ENCODE measurements at places on chromosomes 5 and 9. TPM values are rescaled to one million over a fixed set of nuclear protein-coding genes. Genes with fewer than 3 reads are reported as not detected.

DNA sequence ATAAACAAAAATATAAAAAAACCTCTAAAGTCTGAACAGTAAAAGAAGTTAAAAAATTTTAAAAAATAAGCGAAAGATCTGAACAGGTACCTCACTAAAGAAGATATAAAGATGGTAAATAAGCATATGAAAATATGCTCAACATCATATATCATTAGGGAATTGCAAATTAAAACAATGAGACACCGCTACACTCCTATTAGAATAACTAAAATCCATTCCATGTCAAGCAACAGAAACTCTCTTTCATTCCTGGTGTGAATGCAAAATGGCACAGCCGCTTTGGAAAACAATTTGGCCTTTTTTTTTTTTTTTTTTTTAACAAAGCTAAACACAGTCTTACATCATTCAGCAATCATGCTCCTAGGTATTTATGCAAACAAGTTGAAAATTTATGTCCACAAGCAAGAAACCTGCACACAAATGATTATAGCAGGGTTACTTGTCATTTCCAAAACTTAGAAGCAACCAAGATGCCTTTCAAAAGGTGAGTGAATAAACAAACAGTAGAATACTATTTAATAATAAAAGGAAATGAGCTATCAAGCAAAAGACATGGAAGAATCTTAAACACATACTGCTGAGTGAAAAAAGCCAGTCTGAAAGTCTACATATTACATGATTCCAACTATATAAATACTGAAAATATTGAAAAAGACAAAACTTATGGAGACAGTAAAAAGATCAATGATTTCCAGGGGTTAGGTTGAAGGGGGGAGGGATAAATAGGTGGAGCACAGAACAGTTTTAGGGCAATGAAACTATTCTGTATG lies 22.1 kb downstream of the ANXA1 start:
- DNase-seq = no peak

GRCh38 chr9:85185486-85186217 lies 516.1 kb downstream of the NTRK2 start:
- DNase-seq = no peak

DNA sequence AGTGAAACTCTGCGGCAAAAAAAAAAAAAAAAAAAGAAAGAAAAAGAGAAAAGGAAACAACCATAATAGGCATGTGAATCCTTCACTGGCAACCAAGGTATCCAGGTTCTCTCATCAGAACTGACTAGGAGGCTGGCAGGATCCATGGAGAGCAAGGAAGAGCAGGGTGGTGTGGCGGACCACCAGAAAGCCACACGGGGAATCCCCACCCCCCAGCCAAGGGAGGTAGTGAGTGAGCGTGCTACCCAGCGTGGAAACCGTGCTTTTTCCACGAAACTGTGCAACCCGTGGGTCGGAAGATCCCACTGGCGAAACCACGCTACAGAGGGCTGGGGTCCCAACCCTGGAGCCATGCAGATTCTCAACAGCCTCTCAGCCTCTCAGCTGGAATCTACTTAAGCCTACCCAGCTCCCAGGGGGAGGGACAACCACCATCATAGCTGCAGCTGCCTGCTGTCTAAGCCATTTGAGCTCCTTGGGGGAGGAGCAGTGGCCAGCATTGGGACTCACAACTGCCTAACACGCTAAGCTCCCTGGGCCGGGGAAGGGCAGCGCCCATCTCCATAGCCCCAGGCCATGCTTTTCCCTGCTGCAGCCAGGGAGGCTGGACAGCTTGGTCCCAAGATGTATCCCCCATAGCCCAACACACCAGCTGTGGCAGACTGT lies 91.6 kb downstream of the PRELID2 start:
- peak; percentile 11 for DNase-seq

GRCh38 chr5:43150748-43151147 lies 30.0 kb downstream of the ZNF131 start:
- DNase-seq = no peak

DNA sequence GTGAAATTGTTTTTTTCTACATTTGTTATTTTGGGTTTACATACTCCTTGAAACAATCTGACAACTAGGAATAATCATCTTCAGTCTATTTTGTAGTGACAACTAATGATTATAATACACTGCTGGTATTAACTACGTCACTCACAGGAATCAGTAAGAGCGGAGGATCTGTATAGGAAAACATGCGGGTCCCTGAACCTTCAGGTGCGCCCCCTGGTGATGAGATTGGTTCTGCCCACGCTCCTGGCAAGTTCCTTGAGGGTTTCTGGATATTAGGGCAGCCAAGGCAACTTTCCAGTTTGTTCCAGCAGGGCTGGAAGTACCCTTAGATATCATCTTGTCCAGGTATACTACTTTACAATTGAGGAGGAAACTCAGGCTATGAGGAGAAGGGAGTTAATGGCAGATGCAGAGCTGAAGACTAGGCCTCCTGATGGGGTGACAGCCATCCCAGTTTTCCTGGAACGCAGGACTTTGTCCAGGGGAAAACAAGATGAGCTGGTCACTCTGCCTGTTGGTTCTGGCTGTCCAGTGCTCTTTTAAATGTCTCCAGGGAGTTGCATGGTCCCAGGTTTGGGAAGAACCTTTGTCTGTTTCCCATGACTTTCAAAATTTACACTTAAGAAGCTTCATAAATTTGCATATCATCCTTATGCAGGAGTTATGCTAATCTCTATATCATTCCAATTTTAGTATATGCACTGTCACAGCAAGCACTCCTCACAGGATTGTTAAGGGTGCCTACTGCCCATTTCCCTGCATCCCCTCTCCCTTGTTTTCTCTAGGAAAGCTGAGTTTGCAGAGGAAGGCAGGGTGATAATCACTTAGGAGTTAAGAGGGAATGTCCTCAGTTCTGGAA lies 14.9 kb upstream of the WNT8A start:
- peak; percentile 48 for DNase-seq

DNA sequence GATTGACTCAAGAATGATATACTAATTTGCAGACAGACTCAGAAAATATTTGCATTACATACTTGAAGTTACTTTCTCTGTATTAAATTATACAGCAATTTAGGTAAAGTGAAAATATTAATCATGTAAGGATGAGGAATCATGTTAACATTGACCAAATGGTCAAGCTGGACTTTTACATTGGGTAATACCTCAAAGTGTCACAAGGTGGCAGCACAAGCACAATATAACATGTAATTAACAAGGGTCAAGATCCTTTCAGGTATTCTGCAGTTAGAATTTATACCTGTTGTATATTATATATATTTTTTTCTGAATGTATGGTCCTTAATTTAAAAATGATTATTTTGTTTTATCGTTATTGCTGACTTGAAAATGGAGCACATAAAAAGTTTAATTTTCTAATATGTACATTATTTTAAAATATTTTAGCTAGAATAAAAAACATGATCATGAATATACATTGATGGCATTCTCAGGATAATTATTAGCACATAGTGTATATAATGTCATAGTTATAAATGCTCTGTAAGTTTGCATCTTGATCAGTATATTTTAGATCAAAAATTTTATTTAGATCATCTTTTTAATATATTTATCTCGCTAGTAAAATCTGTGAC lies 8.6 kb downstream of the HAPLN1 start:
- no peak for DNase-seq

DNA sequence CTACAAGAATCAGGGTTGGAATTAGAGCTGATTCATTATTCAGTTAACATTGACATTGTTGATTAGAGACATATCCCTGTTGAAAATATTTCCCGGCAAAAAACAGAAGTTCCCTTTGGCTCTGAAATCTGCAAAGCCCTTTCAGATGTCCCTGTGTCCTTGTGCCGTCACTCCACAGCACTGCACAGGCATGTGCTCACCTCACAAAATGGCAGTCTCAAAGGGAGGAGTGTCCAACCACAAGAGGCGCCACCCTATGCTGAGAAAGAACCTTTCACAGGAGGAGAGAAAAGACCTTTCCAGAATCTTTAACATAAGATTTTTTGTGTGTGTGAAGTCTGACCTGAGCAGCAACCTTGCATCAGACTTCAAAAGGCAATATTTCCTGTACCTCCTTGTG lies 112.8 kb upstream of the PRSS3 start:
- no peak for DNase-seq

DNA sequence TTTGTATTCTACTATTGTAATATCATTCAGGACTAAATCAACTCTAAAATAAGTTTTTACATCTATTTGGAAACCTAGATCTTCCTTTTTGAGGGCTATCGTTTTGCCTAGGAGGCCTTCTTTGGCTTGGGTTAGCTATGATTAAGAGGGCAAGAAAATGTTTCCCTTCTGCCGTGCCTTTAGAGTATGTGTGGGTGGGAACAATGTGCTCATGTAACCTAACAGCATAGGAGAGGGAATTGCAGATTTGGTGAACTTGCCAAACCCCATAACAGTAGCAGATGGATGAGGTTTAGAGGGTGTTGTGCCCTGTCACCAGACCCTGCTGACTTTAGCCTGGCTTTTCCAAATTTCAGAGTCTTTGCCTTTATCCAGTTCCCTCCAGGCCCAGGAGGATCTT lies 339.0 kb downstream of the ADGRV1 start:
- no peak for DNase-seq

GRCh38 chr9:130143958-130144366 lies 28.2 kb upstream of the NCS1 start:
- no peak for DNase-seq

- DNase-seq = no peak
Measured at GRCh38 chr9:5748438-5748837, 84.5 kb downstream of the ERMP1 start.

- DNase-seq = no peak
Measured at GRCh38 chr5:133006653-133007052, 19.7 kb downstream of the ZCCHC10 start.

- DNase-seq = no peak
Measured at GRCh38 chr9:123954518-123955280, 24.8 kb upstream of the DENND1A start.

The JMY gene
- 5.8 TPM for total RNA-seq

The SPAG8 gene
- 1.5 TPM for total RNA-seq

All from activated T-helper 2 cell treated with anti-CD3 and anti-CD28 coated beads, Interferon-gamma antibody, Interleukin-2, Interleukin-4, amounts not matched to agents 10 μg/mL and 5 μg/mL and 100 μg/mL, durations not matched to agents 14 hours and 24 hours and 36 hours (primary cell).